ENCODE measurements at places on chromosomes 13 and 19.

DNA sequence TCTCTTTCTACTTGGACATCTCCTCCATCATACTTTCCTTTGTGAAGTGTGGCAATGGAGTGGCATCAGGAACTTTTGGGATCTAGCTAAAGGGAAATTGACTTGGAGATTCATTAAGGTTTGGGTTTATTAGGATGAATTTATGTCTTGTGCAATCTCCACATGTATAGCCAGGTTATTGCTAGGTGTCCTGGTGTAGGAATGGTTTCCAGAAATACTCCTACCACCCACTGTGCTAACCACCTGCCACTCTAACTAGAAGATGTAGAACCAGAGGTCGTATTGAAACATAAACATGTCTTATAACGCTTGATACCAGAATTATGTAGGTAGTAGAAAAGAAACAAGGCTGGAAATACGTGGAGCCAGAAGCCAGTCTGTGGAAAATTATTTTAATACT lies 38.1 kb upstream of the MED4 start:
- DNase-seq = no peak

- no peak for DNase-seq
These were observed 337.0 kb upstream of the SLC10A2 start for GRCh38 chr13:103403148-103403740.

DNA sequence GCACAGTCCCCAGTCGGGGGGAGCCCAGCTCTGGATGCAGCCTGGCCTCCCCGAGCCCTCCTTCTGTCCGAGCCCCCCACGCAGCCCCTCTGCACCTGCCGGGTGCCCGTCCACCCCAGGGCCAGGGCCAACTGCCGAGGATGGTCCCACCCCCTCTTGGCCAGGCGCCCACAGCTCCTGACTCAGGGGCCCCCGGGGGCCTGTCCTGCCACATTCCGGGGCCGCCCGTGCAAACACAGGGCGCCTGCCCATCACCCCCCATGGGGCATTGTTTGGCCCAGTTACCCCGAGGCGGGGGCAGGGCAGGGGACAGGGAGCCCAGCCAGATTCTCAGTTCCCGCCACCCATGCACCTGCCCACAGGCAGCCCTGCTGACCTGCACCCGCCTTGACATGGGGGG lies 5.3 kb upstream of the TCF3 start:
- DNase-seq = no peak

DNA sequence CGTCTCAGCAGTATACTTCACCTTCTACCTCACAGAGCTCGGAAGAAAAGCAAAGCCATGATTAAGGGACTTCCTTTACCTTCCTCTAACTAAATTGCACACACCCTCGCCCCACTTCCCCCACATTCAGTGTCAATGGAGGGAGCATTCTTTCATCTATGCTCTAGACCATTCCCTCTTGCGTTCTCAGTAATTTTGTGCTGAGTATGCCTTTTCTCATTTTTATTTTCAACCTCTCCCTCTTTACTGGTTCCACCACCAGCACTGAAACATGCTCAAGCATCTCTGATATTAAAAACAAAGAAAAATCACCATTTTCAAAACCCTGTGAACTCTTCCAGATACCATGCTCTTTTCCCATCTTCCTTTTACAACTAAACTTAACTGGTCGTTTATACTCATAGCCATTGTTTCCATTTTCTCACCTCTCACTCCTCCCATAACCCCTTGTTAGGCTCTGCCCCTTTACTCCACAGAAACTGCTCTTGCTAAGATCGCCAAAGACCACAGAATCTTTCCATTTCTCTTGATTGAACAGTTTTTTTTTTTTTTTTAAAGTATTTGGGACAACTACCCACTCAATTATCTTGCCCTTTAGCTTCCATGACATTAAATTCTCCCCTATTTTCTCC lies 32.4 kb downstream of the SERPINE3 start:
- DNase-seq = no peak

GRCh38 chr19:50379602-50380001 lies 3.3 kb downstream of the NR1H2 start:
- no peak for DNase-seq

All from NCI-H2029 (cell line).